SW480 (cell line): ENCODE measurements at places on chromosomes 3 and 15.

- no peak for DNase-seq
Observed at GRCh38 chr3:143252931-143253330, 133.4 kb downstream of the CHST2 start.

DNA sequence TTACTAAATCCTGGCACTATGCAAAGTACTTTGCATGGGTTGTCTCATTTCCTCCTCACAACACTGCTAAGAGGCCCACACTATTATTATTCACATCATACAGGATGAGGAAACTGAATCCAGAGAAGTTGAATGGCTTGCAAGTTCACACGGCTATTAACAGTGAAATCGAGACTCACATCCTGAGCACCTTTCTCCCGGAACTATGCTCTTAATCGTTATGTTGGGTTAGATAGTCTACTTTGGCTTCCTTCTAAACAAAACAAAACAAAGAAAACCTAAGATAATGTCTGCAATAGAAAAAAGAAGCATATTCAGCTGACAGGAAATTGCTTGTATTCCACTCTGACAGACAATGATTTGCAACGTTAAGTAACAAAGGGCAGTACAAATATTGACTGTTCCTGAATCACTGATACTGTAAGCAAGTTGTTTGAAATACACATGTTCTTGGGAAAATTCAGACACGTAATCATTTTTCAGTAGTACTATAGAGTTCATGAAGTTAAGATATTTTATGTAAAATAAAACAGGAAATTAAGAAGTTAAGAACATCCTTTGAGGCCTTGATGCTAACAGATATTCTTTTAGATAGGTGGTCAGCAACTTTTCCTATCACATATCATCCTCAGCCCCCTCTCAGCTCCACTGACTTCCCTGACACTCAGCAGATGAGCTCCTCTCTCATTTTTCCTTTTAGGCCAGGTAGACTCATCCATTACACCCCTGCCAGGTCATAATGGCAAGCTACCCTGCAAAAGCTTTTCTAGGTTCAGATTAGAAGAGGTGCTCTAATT lies 40.7 kb downstream of the C2CD4B start:
- DNase-seq: no peak

DNA sequence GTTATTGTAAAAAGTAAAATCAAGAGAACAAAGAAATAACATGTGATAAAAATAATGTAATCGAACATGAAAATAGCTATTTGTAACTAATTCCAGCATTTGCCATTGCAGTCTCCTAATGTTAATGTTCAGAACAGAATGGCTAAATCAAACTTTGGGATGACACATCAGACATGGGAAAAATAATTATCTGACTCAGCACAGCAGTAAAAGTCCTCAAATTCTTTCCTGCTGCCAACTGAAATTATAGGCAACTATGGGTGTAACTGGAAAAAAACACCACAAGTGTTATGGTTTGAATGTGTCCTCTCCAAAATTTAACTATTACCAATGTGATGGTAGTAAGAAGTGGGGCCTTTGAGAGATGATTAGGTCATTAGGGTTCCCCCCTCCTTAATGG lies 446.7 kb downstream of the C3orf38 start:
- DNase-seq: no peak

DNA sequence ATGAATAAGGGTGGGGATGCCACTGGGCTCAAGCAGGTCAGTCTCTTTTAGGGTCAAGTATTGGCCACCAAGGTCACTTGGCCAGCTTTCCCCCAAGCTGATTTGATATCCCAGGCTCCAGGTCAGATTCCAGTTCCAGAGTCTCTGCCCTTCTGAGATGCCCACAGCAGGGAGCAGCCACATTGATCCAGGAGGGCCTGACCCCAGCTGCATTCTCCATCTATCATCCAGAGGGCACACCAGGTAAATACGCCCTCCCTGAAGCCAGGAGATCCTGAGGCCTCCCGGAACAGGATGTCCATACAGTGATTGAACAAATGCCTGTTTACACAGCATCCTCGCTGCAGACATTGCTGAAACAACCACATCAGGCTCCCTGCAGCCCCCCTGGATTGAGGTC lies 264.6 kb upstream of the TLE3 start:
- DNase-seq: no peak

DNA sequence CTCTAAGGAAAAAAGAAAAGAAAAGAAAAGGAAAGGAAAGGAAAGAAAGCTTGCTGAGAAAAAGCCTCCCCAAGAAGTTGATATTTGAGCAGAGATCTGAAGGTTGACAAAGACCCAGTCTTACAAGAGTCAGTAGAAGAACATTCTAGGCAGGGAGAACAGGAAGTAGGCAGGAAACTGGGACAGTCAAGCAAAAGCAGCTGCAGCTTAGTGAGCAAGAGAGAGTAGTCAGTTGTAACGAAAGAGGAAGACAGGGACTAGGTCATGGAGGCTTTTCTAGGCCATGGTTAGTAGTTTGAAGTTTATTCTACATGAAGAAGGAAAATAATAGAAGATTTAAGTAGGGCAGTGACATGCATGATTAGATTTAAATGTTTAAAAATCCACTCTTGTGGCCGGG lies 31.8 kb upstream of the KLHL6 start:
- DNase-seq: no peak

DNA sequence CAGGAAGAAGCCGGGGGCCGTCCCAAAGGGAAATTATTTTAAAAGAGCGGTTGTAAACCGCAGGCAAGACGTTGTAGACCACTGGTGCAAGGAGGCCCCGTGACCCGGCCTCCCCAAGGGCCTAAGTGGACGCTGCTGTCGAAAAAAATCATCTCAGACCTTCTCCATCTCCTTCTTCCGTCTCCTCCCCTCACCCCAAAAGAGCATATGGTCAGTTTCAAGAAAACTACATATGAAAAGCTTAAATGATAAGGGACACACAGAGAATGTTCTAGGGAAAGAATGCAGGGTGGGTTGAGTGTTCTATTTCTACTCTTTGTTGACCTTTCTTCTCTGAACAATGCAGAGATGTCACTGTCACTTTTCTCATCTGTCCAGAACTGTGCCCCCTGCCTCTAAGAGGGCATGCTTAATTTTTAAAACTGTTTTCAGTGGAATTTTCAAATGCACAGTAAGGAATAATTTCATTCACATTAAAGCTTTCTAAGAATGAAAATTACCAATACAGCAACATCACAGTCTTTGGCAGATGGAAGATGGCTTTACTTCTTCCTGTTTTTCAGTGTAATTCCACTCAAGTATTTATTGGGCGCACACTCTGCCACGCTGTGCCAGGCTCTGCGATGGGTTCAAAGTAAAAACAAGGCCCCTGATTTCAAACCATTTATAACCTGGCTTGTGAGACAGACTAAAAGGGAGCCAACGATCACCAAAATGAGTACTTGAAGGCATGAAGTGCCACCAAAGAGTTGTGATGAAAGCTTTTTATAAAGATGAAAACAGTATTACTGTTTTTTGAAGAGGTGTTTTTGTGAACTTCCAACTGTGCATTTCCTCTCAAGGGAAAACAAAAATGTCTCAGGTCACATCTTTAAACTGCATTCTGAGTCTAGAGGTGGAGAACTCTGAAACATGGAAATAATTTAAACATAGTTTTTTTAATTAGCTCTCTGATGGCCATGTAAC lies 891 bp upstream of the TOP2B start:
- DNase-seq: peak; percentile 3

- peak; percentile 59 for DNase-seq
Observed at GRCh38 chr15:39580485-39581241, at the start of gene THBS1. Gene THBS1 (plus strand): TSS chr15:39581079. CDS start chr15:39581858, 779 bp downstream.

- no peak for DNase-seq
Observed at GRCh38 chr3:47578691-47579632, at the start of gene CSPG5. Gene CSPG5 (minus strand): TSS chr3:47578865. CDS start chr3:47578693, 172 bp downstream.

DNA sequence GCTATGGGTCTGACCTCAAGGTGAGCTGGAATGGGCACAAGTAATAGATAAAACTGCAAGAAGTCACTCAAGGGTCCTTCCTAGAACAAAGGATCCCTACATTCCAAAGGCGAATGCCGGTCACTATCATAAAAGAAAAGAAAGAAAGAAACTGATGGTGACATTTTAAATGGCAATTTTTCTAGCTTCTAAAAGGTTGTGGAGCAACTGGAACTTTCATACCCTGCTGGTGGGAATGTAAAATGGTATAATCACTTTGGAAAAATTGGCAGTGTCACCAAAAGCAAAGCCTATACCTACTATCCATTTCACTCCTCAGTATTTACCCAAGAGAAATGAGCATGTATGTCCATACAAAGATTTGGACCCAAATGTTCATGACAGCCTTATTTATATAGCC lies 4.2 kb downstream of the CCRL2 start:
- no peak for DNase-seq

GRCh38 chr3:10627884-10628572 lies 122.6 kb upstream of the ATP2B2 start:
- peak; percentile 83 for DNase-seq

GRCh38 chr15:68175526-68175925 lies 29.6 kb downstream of the CALML4 start:
- DNase-seq: no peak

DNA sequence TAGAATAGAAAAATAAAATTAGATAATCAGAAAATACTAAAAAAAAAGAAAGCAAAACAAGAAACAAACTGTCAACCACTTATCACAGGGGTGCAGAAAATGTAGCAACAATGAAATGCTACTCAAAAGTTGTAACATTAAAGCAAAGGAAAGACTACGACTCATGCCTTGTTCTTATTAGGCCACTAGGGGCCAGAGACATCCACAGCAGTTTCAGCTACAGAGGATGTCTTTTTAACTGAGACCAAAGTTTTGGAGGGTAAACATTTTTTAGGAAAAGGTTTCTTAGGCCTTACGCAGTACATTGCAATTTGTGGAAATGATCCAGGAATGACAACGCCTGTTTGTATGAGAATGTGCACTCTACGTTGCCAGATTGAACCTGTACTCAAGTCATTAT lies 15.4 kb upstream of the CADM2 start:
- DNase-seq: no peak

DNA sequence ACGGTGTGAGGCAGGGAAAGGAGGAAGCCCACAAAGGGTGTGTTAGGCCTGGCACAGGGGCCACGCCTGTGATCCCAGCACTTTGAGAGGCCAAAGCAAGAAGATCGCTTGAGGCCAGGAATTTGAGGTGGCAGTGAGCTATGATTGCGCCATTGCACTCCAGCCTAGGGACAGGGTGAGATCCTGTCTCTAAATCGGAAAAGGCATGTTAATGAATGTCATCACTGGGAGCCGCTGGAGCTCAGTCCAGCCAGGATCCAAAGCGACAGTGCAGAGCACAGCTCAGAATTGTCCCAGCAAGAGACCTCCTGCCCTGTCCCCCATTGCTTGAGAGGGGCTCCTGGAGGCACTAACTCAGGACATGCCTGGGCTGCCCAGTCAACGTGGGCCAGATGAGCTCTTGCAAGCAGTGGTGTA lies 15.0 kb upstream of the FBLN2 start:
- DNase-seq: no peak

- no peak for DNase-seq
Observed at GRCh38 chr15:49085696-49086459, 39.6 kb upstream of the SECISBP2L start.

GRCh38 chr3:151750181-151750580 lies 16.5 kb downstream of the AADACL2 start:
- no peak for DNase-seq

GRCh38 chr15:92034227-92034626 lies 180.7 kb downstream of the SLCO3A1 start:
- no peak for DNase-seq

- DNase-seq: no peak
Observed at GRCh38 chr3:115154611-115155010, 7.5 kb upstream of the ZBTB20 start.

DNA sequence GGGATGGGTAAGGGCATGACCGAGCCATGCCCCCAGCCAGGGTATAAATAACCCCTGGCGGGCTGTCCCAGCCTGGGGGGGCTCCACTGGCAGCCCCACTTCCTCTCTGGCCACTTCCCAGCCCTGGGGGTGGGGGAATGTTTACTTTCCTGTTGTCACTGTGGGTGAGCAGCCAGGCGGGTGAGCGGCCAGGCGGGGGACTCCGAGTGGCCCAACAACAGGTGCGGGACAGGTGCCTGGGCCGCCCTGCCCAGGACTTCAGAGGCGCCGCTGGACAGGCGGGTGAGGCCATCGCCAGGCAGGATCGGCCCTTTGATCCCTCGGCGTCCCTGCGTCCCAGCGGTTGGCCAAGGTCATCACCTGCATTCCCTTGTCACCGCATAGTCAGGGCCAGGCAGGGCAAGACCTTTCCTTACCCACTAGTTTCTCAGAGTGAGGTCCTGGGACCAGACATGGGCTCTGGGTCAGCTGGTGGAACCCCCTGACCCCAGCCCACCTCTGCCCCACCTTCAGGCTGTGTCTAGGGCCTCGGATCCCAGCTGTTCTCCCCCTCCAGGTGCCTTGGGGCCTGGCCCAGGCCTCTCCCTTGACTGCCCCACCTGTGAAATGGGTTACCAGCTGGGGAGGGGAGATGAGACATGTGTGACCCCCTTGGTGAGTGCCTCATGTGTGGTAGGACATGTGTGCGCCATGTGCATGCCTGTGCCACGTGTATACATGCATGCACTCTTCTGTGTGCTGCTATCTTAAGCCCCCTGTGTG lies 16.6 kb downstream of the SEMA3F start:
- DNase-seq: peak; percentile 96

GRCh38 chr3:94862703-94863102 lies 799.8 kb downstream of the NSUN3 start:
- peak; percentile 16 for DNase-seq
